HFFc6 (cell line): ENCODE measurements at places on chromosomes 3 and 15. TPM values are rescaled to one million over a fixed set of nuclear protein-coding genes. Genes with fewer than 3 reads are reported as not detected.

PLA2G4D gene
- total RNA-seq: not detected in 3 replicates

PDIA3 gene
- 648 to 721 TPM (median 684 TPM) in 3 replicates for total RNA-seq

PCLAF gene
- total RNA-seq: 23.8 to 51.4 TPM (median 43.7 TPM) in 3 replicates

ACP3 gene
- total RNA-seq: not detected in 3 replicates

NBEAL2 gene
- 4.2 to 6.1 TPM (median 5.9 TPM) in 3 replicates for total RNA-seq

- peak; percentile 58 for DNase-seq
- peaks cover 8% of the 10 kb centered on the region for H3K27me3 ChIP-seq
- no peak overlapping the region for H3K4me3 ChIP-seq
- peaks cover 24% of the 10 kb centered on the region for H3K4me1 ChIP-seq
- H3K36me3 ChIP-seq: peaks cover 26% of the 10 kb centered on the region
Observed at GRCh38 chr3:194404365-194405140, 5.5 kb upstream of the GP5 start.

- no peak for DNase-seq
- no peak overlapping the region for H3K4me3 ChIP-seq
- peaks cover 2% of the 10 kb centered on the region for H3K27me3 ChIP-seq
- peaks cover 14% of the 10 kb centered on the region for H3K36me3 ChIP-seq
- H3K4me1 ChIP-seq: peaks cover 91% of the 10 kb centered on the region
Observed at GRCh38 chr3:14231145-14231990, 52.8 kb downstream of the LSM3 start.

DNA sequence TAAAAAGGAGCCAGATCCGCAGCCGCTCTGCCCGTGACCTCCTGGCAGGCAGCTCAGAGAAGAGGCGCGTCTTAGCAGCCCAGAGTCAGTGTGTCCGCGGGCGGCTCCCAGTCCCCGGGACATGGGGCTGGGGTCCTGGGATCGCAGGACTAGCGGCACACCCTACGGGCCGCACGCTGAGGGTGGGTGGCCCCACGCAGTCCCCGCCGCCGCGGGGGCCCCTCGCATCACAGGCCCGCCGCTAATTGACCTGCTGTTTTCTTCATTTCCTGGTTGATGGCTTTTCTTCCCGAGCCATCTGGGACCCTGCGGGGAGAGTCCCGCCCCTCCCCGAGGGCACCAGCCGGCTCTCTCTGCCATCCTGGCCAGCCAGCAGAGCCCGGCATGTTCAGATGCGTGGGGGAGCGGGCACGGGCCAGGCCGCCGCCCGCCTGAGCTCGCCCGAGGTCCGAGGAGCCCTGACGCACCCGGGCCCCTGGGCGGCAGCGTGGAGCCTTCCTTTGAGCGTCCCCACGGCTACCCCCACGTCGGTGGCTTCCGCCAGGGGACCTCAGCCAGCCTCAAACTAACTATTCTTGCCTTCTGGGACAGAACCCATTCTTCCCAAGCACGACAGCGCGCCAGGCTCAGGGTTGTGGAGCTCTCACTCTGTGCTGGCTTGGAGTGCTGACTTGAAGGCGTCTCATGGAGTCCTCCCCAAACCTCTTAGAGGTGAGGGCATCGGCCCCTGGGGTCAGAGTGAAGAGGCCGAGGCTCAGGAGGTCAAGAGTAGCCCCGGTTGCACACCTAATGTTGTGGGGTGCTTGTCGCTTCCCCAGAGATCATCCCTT, 34.6 kb upstream of the CACNA2D3 start:
- no peaks in the 10 kb centered on the region for H3K36me3 ChIP-seq
- no peak overlapping the region for H3K4me3 ChIP-seq
- H3K4me1 ChIP-seq: no peaks in the 10 kb centered on the region
- H3K27ac ChIP-seq: no peak overlapping the region
- DNase-seq: no peak

- H3K4me1 ChIP-seq: no peaks in the 10 kb centered on the region
- no peak overlapping the region for H3K4me3 ChIP-seq
- peaks cover 9% of the 10 kb centered on the region for H3K27me3 ChIP-seq
Observed at GRCh38 chr3:40404591-40405198, 17.7 kb downstream of the ENTPD3 start.

DNA sequence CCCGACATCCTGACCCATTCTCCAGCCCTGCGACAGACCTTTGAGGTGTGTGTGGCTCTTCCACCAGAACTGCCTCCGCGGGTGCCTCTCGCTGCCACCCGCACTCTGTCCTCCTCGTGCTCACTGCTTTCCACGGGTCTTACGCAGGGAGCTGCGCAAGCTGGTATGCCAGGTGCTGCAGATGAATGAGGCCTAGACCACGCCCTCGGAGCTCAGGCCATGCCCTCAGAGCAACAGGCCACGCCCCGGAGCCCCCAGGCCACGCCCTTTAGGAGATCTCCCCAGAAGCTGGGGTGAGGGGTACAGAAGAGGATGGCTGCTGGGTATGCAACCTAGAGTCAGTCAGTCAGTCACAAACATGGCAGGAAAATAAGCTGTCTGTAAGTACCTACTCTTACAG, 300.3 kb downstream of the GABRG3 start:
- no peaks in the 10 kb centered on the region; the same call in 1 of the 2 replicates for H3K36me3 ChIP-seq
- no peak overlapping the region for H3K27ac ChIP-seq
- H3K4me1 ChIP-seq: no peaks in the 10 kb centered on the region
- peaks cover 2% of the 10 kb centered on the region for H3K27me3 ChIP-seq
- H3K4me3 ChIP-seq: no peak overlapping the region

DNA sequence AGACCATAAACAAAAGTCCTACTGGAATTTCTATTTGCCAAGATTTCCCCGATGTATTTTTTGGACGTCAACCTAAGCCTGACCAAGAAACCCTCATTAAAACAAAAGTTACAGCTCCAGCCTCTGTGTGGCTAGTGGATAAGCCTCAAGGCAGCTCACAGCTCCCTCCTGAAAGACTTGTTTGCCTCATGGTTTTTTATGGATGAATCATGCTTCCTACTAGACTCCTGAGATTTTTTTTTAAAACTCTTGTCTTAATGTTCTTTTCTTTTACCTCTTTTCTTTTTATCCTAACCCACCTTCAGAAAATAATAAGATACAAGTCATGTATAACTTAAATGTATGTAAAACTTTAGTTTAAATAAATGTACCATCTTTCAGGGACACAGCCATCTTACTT, 52.4 kb downstream of the SUCNR1 start:
- peaks cover 55% of the 10 kb centered on the region for H3K4me1 ChIP-seq
- H3K36me3 ChIP-seq: no peaks in the 10 kb centered on the region
- H3K4me3 ChIP-seq: peak overlapping the region; percentile 72
- DNase-seq: peak; percentile 89
- no peaks in the 10 kb centered on the region for H3K27me3 ChIP-seq

DNA sequence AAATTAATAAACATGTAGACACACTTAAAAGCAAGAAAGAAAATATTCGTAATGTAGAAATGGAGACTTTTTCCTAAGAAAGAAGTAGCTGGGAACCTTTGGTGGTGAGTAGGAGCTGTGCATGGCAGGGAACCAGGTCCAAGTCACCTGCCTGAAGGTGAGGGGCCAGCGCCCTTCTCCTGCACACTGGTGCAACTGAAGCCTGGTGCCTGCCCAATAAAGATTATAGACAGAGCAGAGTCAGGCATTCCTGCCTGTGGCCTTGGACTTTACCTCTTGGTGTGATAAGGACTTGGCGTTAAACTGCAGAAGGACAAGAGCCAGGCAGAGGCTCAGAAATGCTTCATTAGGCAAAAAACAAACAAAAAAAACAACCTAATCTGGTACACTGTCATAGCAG, 14.2 kb downstream of the CFAP91 start:
- peaks cover 17% of the 10 kb centered on the region for H3K27me3 ChIP-seq
- no peaks in the 10 kb centered on the region for H3K4me1 ChIP-seq

GRCh38 chr3:196546537-196546936, 21.8 kb downstream of the WDR53 start:
- H3K4me3 ChIP-seq: no peak overlapping the region
- no peaks in the 10 kb centered on the region for H3K4me1 ChIP-seq
- H3K36me3 ChIP-seq: peaks cover 18% of the 10 kb centered on the region
- peaks cover 4% of the 10 kb centered on the region for H3K27me3 ChIP-seq
- DNase-seq: no peak

DNA sequence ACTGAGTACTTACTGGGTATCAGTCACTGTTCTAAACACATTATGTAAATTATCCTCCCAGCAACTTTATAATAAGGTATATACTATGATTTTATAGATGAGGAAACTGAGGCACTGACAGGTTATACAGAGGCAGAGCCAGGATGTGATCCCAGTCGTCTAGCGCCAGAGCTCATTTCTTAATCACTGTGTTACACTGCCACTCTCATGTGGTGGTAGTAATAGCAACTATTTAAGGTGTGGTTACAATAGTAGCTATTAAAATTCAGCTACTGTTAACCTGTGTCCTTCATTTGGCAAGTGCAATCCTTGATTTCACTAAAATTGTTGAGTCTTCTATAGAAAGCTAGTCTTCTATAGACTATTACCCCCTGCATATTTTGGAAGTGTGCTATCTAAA, 43.1 kb upstream of the TRPC1 start:
- H3K27me3 ChIP-seq: no peaks in the 10 kb centered on the region
- no peaks in the 10 kb centered on the region for H3K4me1 ChIP-seq
- H3K4me3 ChIP-seq: no peak overlapping the region
- no peak overlapping the region for H3K27ac ChIP-seq

- H3K4me1 ChIP-seq: no peaks in the 10 kb centered on the region
- H3K4me3 ChIP-seq: no peak overlapping the region
Observed at GRCh38 chr15:28930476-28931291, 44.9 kb downstream of the APBA2 start.
